Astrocyte (in vitro differentiated cells and primary cell): ENCODE measurements at places on chromosomes 13 and 19. TPM values are rescaled to one million over a fixed set of nuclear protein-coding genes. Genes with fewer than 3 reads are reported as not detected.

The GNG7 gene
- 1.8 and 2.4 TPM in 2 replicates for total RNA-seq

The MBD3L3 gene
- not detected in 2 replicates for total RNA-seq

DNA sequence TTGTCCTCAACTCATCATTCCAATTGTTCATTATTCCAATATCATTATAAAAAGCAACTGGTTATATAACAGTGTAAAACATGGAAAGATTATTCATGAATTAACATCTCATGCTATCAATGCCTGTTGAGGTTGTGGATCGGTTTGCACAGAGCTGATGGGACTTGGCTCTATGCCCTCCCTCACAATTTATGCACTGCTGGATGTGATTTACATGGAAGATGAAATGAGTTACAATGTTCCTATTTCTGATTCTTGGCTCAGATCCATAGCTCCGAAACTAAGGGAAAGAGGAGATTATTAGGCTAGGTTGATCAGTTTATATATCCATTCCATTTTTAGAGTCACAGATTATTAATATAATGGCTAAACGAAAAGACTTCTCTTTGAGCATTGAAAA, 38.6 kb downstream of the SCEL start:
- no peak for DNase-seq
- no peak overlapping the region for H3K27ac ChIP-seq
- H3K4me3 ChIP-seq = no peak overlapping the region
- no peaks in the 10 kb centered on the region for H3K4me1 ChIP-seq
- H3K36me3 ChIP-seq = no peaks in the 10 kb centered on the region
- H3K27me3 ChIP-seq = no peaks in the 10 kb centered on the region

The SLC25A41 gene
- total RNA-seq = 0.55 and 0.75 TPM in 2 replicates

The IZUMO1 gene
- total RNA-seq = not detected in 2 replicates

GRCh38 chr19:42075364-42075615, 676 bp upstream of the ZNF574 start:
- peaks cover 9% of the 10 kb centered on the region for H3K36me3 ChIP-seq
- peak overlapping the region; percentile 88 for H3K4me3 ChIP-seq
- H3K27me3 ChIP-seq = no peaks in the 10 kb centered on the region
- H3K4me1 ChIP-seq = peaks cover 21% of the 10 kb centered on the region
- no peak for DNase-seq

DNA sequence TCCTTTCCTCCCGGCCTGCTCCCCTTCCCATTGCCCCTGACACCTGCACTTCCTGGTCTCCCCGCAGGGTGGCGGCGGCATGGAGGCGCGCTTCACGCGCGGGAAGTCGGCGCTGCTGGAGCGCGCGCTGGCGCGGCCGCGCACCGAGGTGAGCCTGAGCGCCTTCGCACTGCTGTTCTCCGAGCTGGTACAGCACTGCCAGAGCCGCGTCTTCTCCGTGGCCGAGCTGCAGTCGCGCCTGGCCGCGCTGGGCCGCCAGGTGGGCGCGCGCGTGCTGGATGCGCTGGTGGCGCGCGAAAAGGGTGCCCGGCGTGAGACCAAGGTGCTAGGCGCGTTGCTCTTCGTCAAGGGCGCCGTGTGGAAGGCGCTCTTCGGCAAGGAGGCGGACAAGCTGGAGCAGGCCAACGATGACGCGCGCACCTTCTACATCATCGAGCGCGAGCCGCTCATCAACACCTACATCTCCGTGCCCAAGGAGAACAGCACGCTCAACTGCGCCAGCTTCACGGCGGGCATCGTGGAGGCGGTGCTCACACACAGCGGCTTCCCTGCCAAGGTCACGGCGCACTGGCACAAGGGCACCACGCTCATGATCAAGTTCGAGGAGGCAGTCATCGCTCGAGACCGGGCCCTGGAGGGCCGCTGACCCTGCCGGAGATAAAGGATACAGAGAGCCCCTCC, 1.7 kb downstream of the TRAPPC5 start:
- no peak for DNase-seq
- no peaks in the 10 kb centered on the region for H3K36me3 ChIP-seq
- H3K4me3 ChIP-seq = no peak overlapping the region
- no peak overlapping the region for H3K27ac ChIP-seq

DNA sequence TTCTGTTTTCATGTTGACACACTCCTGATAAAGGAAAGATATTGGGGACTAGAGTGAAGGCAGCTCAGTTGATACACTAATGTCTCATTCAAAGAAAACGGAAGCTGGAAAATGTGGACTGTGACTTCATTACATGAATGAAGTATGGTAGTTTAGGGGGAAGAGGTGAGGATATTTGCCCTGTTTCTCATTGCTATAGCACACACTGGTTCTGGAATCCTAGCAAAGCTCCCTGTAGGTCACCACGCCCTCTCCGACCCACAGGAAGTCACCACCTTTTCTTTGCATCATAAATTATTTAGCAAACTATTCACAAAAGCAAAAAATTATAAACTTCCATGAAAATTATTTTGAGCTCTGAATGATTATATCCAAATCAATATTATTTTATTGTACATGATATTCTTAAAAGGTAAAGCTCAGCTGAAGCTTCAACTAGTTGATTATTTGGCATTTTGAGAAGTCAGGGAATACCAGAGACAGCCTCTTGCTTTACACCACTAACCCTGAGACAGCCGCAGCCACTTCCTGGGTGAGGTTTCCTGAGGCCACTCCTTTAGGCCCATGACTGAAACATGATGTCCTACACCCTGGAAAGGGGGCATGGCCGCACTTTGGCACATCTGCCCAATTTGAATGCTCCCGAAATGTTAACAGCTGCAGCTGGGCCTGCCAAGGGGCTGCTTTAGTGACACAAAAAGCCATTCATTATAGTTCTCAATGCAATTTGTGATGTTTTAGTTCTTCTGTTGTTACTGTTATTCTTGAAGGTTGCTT, 50.0 kb upstream of the WDFY2 start:
- no peaks in the 10 kb centered on the region for H3K27me3 ChIP-seq
- H3K27ac ChIP-seq = no peak overlapping the region
- DNase-seq = no peak

The PNMA8B gene
- 1.7 and 1.9 TPM in 2 replicates for total RNA-seq
